RKO (cell line): ENCODE measurements at places on chromosomes 4 and X.

DNA sequence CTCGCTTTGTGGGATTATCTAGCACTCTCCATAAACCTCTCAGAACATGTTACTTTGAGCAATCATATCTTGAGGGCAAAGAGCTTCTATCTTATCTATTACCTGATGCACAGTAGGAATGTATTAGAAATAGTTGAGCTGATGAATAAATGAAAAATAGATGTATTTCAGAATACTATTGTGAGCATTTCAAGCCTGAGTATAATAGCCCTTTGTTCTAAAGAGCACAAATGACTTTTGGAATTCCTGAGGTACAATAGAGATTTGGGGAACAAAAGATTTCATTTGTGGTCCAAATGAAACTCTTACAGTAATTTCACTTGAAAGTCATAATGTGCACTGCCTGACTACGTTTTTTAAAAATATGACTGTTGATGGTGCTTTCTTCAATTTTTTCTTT, 159.5 kb downstream of the UGT8 start:
- DNase-seq: no peak

DNA sequence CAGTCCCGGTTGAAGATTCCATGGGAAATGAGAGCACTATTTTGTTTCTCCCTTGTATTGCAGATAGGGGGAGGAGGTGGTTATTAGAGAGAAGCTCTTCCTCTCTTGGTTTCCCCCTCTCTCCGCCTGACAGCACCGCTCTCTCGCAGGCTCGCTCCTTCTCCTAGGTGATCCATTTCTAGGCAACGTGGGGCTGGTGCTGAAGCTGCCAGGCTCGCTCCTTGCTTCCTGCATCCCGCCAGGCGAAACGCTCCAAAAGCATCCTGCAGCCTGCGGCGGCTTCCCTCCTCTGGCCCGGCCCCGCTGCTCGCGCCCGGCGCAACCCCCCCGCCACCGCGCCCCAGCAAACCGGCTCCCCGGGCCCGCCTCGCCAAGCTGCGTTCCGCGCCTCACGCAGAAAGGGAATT, at the start of gene GRID2:
TSS of gene GRID2 (plus strand) at position 346 of the 407 bp plus-strand sequence.
- DNase-seq: no peak

- DNase-seq: no peak
These were observed 92.4 kb upstream of the PJA1 start for GRCh38 chrX:69257499-69258127.

GRCh38 chr4:55071951-55072350, 53.4 kb downstream of the KDR start:
- no peak for DNase-seq

DNA sequence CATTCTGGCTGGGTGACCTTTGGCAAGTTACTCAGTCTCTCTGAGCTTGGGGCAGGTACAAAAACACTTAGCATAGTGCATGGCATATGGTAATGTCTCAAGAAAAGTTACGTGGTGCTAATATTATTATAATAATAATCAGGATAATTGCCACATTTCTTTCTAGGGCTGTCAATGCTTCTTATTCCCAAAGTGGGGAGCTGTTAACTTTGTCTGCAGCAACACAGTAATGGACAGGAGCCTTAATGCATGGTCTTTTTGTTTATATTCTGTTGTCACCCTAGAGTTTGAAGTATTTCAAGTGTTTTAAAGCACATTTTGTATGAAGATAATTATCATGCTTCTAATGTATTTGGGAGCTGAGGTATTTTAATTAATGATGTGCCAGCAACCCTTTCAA, 121.8 kb downstream of the FHIP1A start:
- DNase-seq: no peak

- DNase-seq: peak; percentile 30
These were observed 868 bp downstream of the PLS3 start for GRCh38 chrX:115561605-115562479.

DNA sequence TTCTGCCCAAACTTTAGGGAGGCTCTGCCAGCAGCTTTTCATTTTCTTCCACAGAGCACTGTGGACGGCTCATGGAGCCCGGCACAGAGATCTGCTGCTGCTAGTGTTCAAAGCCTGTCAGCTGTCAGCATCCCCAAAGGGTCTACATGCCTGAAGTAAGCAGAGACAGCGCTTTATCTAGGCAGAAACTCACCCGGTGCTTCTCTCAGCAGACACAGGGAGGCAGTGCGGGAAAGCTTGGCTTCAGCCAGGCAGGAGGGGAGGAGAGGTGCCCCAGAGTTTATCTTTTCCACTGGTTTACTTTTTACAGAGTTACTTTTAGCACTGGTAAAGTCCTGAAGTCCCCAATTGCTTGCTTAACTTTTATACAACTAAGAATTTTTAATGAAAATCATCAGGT, 339.3 kb downstream of the NKX6-1 start:
- DNase-seq: no peak

DNA sequence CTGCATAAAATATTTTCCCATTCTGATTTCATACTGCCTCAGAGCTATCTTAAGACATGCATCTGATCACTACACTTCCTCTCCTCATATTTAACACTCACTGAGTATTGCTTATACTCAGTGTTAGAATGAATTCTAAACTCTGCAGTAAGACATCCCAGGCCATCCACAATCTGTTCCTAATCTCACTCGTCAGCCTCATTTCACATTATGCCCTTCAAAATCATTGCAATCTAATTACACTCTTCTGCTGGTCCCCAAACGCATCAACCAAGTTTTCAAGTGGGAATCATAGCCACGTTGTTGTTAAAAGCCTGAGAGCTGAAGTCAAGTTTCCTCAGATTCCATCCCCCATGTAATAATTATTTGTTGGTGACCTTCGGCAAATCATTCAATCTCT, 1177.9 kb downstream of the ARAP2 start:
- DNase-seq: no peak

DNA sequence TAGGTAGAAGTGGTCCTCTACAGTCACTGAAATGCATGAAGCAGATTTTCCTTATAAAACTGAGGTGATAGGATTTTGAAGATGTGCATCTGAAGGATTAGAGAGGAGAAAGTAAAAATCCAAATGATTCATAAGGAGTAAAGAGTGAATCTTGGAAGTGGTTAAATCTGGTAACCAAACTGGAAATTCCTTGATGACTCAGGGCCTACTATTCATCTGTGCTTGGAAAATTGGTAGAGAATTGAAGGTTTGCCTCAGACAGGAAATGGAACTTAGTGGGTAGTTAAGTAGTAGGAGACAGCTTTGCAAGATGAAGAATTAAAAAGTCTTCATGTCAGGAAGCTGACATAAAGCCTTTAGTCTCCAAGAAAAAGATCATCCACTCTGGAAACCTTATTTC, 368.9 kb upstream of the CTSO start:
- peak; percentile 28 for DNase-seq

DNA sequence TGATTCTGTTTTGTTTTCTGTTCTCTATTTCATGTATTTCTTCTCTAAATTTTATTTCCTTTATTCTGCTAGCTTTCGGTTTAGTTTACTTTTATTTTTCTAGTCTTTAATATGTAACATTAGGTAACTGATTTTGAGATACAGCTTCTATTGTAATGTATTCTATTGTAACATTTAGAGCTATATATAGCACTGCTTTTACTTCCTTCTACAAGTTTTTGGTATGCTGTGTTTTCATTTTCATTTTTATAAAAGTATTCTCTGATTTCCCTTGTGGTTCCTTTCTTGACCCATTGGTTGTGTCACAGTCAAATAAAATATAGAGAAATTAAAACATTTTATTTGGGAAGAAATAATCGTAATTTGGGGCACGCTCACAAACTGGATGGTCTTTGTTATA, 13.9 kb upstream of the CT47A1 start:
- DNase-seq: no peak

DNA sequence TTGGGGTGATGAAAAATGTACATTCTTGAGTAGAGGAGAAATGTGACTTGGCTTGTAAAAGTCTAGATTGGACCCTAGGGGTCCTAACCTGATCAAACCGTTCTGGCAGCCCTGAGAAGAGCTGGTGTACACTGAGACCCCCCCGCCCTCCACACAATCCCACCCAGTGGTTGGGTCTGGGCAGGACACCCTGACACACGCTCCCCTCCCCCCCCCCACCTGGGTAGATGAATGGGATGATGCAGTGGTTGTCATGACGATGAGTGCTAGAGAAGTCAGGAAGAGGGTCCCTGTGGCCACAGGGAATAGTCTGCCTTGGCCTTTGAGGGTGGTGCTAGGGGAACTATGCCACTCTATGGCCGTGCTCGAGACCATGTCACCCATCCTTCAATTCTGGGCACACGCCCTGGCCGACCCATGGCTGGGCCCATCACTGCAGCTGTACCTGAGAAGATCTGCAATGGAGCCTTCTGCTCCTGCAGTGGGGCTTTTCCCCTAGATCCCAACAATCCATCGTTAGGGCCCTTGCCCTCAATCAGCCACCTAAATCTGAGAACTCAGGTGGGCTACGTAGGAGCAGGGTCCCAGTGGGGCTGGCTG, 4.4 kb downstream of the CDK16 start:
- no peak for DNase-seq

- no peak for DNase-seq
These were observed 84.5 kb downstream of the MAGEB17 start for GRCh38 chrX:16251782-16252181.

- no peak for DNase-seq
These were observed 3.2 kb downstream of the CTSO start for GRCh38 chr4:155950461-155950860.

- DNase-seq: no peak
These were observed 76.0 kb upstream of the GPM6B start for GRCh38 chrX:13892856-13893255.

DNA sequence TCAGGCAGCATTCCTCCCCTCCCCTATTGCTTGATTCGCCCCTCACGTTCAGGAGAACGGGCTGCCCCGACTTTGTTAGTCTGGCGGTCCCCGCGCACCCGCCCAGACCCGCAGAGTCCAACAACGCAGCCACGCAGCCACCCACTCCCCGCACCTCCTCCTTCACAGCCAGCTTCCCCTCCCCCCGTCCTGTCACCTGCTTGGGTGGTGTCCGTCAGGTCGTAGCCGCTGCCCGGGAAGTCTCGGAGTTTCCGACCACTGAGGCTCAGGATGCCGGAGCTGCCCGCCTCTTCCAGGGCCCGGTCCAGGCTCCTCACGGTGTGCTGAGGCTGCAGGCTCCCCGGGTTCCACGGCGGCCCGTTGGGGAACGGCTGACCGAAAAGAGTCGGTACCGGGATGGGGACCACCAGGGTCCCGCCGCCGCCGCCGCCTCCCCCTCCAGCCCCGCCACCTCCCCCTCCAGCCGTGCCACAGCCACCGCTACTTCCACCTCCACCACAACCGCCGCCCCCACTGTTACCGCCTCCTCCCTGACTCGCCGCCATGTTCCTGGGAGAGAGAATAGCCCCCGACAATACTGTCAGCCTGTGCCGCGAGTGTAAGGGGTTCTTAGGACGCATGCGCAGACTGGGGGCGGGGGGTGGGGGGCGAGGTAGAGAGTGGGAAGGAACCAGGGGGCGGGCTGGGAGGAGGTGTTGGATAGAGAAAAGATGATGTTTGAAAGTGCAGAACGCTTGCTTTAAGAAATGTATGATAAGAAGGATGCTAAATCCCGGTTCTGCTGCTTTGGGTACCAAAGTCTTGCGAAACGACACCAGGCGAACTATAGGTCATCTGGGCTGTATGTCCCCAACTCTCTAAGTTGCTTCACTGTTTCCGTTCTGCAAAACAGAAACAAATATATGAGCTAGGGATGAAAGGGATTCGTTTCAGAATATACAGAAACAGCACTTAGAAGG, at the start of gene LRCH2:
TSS of gene LRCH2 (minus strand) at position 600 of the 959 bp plus-strand sequence. CDS start at position 545, 55 bp downstream.
- DNase-seq: no peak

DNA sequence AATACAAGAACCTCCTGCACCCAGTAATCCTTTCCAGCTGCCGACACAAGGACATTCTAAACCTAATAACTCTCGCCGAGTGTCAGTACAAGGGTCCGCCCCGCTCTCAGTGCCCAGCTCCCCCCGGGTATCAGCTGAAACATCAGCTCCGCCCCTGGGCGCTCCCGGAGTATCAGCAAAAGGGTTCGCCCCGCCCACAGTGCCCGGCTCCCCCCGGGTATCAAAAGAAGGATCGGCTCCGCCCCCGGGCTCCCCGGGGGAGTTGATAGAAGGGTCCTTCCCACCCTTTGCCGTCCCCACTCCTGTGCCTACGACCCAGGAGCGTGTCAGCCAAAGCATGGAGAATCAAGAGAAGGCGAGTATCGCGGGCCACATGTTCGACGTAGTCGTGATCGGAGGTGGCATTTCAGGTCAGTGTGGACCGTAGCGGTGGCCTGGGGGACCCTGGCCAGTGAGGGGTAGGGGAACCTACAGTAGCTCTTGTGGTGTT, at the start of gene MAOA:
TSS of gene MAOA (plus strand) at position 295 of the 490 bp plus-strand sequence. CDS start at position 338, 43 bp downstream.
- no peak for DNase-seq

DNA sequence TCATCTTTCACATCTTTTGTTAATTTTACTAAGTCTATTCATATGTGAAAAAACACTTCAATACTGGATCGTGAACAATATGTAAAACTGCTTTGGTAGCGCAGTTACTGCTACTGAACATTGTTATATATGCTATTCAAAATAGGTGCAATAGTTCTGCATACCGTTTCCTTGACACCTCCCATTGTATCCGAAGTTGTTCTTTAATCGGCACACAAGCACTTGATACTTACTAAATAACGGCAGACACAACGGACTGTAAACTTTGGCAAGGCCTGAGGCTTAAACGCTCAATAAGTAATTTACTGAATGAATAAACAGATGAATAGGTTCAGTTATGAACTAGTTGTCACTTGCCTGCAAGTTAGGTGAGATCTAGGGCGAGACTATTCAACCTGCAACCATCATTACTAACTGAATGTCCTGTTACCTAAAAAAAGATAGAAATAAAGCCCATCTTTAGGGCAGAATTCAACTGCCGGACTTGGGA, 620 bp downstream of the ANAPC10 start:
- no peak for DNase-seq

DNA sequence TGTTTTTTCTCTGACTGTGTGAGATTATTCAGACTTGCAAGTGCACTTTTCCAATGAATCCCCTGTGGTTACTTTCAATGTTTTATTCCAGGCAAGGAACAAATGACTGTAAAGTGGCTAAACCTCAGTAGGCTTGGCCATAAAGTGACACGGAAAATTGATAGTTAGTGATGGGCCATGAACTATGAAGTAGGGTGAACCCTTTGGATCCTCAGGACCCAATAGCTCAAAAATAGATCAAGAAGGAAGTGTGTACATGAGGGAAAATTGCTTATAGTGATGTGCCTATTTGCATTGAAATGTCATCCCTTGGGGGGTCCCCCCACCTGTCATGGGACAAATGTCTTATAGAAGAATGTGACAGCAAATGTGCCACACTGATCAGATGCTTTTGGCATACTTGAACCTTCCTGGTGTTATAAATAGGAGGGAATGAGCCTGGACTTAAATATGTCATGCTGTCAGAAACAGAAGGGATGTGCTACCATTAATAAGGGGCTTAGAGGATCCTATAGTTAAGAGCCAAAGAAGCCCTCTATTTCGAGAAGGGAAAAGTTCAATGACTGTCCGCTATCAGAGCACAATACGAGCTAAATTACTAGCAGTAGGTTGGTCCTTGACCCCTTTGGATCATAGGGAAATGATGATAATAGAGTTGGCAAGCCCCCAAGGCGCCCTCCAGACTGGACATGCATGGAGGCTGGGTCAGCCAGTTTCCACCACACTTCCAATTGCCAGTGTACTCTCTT, 30.3 kb downstream of the SLC16A2 start:
- no peak for DNase-seq
